ENCODE measurements at places on chromosomes 2 and 18.
A peak's percentile ranks its signal among the peaks of the same experiment; 100 is the strongest.

- no peak for DNase-seq
These were observed 106.2 kb upstream of the BZW1 start for GRCh38 chr2:200705305-200706041.

- DNase-seq: no peak
These were observed 446 bp downstream of the COPS9 start for GRCh38 chr2:240135706-240136012.

DNA sequence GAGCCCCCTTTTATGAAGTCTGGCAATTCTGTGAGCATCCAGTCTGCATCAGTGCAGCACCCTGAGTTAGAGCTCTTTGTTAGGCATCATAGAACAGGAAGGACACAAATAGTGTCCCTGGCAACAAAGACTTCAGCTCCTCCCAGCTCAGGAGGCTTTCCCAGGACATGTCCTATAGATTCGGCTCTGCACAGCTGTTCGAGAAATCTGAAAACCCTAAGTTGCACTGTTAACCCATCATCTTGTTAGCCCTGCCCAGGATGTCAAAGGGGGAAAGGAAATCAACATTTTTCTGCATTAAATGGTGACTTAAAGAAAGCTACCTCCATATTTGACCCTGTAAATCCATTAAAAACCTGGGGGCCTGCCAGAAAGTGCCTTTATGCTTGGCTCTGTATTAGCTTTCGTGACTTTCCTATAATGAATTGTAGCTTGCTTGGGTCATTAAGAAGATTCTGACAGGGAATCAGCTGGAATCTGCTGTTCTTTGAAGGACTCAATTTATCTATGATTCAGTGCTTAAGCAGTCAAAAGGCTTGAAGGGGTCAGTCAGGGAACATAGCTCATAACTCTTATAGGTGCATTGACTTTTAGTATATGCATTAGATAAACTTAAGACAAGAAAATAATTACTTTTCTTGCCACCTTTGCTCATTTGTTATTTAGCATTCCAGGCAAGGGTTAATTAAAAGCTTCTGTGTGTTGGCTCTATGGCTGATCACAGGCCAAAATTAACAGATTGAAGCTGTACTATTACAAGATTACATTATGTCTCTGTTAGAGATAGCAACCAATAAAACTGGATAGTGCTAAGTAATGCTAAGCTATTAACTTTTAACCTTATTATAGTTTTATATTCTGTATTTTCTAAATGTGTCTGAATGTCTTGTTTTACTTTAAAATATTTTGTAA lies 20.6 kb downstream of the ERMN start:
- no peak for DNase-seq

DNA sequence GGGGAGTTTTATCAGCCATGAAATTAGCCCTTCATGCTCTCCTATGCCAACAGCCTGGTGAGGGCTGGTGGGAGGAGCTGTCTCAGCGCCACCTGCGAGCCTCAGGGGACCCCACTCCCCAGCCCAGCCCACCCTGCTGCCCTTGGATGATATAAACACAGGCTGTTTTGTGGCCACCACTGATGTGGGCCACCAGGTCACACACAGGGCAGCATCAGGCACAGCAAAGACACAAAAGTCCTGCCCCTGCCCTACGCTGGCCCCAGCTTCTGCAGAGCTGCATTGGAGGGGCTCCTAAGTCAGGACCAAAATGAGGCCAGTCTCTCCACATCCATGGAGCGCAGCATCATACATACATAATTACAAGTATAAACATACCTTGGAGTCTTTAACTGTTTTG lies 110.6 kb upstream of the TEX51 start:
- DNase-seq: no peak

DNA sequence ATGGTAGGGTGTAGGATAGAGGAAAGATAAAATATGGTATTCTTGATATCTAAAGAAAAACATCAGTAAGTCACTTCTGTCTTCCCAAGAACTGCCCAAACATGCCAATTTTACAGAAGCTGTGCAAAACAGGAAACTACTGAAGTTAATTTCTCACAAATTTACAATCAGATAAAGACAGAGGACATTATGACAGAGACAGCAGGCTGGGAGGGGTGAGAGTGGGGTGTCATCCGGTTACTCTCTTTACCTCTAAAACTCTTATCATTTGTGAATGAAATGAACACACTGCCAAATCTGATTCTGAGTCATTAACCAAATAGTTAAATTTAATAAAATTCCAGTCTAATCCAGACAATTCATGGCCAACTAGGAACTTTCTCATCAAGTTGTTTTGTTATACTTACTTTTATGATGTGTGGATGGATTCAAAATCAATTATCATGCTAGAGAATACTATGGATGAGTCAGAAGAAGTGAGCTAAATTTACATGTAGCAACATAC lies 323.2 kb upstream of the MEX3C start:
- DNase-seq: no peak

DNA sequence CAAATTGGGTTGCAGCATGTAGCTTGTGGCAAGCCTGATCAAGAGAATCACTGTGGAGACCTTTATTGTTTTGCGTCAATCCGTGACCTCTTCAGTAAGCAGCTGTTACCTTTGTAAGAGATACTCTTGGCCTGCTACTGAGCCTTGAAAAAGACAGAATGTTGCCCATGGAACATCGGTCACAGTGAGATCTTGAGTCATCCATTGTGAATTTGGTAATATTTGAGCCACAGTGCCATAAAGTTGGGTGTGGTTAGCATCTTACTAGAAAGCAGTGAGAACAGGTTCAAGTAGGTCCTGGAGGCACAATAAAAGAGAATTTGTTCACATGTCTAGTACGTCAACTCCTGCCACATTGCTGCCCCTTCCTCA lies 12.7 kb upstream of the EFR3B start:
- DNase-seq: no peak

DNA sequence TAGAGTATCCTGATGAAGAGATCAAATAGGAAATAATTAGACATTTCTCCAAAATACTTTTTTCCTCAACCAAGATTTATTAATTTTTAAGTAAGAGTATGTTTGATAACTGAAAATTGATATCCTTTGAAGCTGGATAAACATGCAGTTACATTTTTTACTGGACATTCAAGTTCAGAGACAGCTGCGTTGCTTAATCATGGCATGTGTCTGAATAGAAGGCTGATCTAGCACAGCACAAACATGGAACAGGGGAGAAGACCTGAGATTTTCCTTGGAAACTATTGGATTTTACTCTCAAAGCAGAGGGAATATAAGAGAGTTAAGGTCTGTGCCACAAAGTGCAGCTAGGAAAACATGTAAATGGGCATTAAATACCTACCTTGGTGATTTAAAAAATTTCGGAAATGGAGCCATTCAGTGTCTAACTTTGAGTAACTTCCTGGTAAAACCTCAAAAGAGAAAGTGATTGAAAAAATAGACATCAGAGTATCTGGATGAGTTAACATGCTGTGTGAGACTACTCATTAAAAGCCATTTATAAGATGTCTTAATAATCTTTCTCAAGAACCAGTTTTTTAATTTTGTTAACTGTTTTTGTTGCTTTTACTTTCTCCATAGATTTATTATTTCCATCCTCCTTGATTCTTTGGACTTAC lies 31.8 kb downstream of the CRIM1 start:
- no peak for DNase-seq

DNA sequence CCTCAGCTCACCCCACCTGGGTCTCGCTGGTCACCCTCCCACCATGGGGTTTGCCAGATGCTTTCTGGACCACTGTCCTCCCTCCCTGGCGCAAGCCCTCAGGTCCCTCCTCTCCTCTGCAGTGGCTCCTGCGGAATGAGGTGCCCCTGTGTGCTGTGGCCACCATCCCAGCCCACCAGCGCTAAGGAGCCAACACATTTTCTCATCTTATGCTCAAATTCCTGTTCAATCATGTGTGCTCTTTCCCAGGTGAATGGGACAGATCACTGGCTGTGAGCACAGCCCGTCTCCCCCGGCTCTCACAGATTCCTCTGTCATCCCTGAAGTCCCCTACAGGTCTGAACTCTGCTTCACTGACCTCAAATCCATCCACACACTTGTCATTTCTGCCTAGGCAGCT lies 15.2 kb upstream of the CCDC74B start:
- no peak for DNase-seq

DNA sequence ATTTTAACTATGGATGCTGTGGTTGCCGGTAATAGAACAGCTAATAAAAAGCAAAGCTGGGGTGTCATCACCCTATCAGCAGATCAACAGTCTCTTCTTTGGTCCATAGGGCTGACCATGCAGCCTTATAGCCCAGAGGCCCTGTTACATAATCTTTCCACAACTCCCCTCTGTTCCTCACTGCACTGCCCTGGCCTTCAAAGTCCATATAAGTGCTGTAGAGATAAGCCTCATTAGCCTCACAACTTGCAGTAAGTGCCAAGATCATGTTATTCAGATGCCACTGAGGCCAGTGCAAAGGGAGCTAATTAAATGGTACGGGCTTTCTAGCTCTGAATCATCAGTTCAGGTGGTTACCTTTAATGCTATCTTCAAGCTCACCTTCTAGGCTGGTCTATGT lies 89.7 kb upstream of the CXCR4 start:
- DNase-seq: no peak

- peak; percentile 30 for DNase-seq
These were observed 151.3 kb downstream of the NEDD4L start for GRCh38 chr18:58195278-58195765.

GRCh38 chr18:29749704-29750103 lies 1292.8 kb downstream of the DSC3 start:
- no peak for DNase-seq

- DNase-seq: no peak
These were observed 266.7 kb upstream of the ZSWIM2 start for GRCh38 chr2:187115627-187116026.
